CD4-positive, alpha-beta T cell treated with Interleukin-4 for 1 hour (primary cell): ENCODE measurements at places on chromosomes 12 and 14.

DNA sequence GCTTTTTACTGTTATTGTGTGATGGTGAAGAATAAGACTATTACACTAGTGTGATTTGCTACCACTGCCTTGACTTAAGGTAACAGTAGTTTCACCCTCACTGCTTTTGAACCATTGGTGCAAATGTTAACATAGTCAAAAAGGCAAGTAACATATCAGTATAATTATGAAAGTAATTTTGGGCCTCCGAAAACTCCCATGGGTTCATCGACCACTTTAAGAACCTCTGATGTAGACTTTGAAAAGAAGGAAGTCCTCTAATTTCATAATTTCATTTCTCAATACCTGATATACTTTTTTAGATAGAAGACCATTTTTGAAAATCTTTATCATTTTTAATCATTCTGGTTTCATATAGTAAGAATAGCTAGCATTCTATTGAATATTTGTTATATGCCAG, 57.7 kb downstream of the ETNK1 start:
- no peak for DNase-seq

DNA sequence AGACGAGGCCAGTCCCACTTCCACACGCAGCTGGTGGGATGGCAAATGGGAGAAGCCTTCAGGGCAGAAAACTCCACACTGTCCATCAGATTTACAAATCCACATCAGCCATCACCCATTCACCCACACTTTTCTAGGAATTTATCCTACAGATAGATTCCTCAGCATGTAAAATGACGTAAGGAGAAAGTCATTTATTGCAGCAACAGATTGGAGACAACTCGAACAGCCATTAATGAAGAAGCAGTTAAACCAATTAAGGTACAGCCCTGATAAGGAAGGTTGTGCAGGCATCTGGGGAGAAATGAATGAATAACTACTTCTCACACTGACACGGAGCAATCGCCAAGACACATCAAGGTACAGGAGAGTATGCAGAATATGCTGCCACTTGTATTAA, 26.2 kb downstream of the PRKAB1 start:
- DNase-seq = no peak

GRCh38 chr12:67811437-67812361, 163.2 kb downstream of the DYRK2 start:
- no peak for DNase-seq

- peak; percentile 32 for DNase-seq
Observed at GRCh38 chr14:91714805-91715204, 17.1 kb downstream of the CATSPERB start.

GRCh38 chr12:105206686-105207374, 29.1 kb downstream of the APPL2 start:
- no peak for DNase-seq

GRCh38 chr12:57158665-57159064, 11.2 kb upstream of the LRP1-AS start:
- no peak for DNase-seq

DNA sequence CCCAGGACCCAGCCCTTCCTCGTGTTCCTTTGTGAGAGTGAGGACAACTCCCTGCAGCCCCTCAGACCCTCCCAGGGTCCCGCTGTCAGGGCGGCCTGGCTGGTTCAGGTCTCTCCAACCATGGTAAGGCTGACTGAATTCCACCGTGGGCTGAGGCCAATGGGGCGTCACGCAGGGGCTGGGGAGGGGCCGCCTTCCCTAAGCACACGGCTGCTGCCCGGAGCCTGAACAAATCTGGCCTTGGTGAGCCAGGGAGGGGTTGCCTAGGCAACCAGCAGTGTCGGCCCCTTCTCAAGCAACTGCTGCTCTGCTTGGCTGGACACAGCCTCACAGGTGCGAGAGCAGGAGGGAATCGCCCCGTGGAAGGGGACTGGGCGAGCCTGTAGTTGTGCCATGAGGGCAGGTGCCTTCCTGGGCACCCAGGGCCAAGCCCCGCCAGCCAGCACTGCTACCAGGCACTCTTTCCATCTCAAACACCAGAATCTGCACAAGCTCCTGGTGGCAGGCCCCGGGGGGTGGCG, 37.0 kb upstream of the GALNT9 start:
- DNase-seq = no peak

- no peak for DNase-seq
Observed at GRCh38 chr12:111351026-111351425, 17.9 kb downstream of the PHETA1 start.

DNA sequence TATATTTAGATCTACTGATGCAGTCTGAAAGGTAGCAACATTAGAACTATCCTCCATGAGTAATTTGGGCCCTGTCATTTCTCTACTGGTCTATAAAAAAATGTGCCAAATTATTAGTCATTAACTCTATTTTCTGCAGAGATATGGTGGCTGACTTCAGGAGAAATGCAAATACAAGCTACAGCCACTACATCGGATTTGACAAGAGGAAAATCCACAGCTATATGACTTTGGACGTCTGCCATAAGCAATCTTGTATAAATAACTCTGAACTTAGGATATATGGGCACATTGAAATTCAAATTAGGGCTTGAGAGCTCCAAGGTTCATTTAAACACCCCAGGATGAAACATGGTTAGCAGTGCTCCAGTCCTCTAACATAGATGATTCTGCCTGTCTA, 983.0 kb upstream of the LRFN5 start:
- DNase-seq = no peak

GRCh38 chr12:132222096-132222807, 78.0 kb downstream of the NOC4L start:
- DNase-seq = peak; percentile 68

GRCh38 chr14:51328064-51328771, 88.2 kb downstream of the TMX1 start:
- no peak for DNase-seq

GRCh38 chr14:91397965-91398591, 19.5 kb downstream of the CCDC88C start:
- no peak for DNase-seq

DNA sequence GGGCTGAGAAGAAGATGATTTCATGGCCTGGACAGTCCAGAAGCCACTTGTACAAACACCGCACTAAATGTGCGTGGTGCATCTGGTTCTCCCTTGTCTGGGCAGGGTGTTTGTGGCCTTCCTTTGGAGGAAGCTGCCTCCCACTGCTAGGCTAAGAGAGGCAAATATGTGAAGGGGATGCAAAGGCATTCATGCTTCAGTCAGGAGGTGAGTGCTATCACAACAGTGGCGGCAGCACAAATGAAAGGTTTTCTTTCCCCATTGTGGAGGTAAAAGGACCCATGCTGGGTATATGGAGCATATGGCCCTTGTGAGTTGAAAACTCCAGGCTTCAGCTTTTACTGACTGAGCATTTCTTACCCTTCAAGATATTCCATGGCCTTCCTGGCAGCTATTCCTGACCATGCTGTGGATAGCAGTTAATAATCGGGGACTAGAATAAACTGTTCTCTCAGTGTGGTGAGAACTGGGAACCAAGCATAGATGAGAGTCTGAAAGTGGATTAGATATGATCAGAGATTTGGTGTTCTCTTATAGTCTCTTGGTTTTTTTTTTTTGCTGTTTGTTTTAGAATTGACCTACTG, 69.9 kb downstream of the MYRFL start:
- DNase-seq = no peak

- DNase-seq = no peak
Observed at GRCh38 chr14:83294941-83295340, 1761.3 kb upstream of the SEL1L start.

DNA sequence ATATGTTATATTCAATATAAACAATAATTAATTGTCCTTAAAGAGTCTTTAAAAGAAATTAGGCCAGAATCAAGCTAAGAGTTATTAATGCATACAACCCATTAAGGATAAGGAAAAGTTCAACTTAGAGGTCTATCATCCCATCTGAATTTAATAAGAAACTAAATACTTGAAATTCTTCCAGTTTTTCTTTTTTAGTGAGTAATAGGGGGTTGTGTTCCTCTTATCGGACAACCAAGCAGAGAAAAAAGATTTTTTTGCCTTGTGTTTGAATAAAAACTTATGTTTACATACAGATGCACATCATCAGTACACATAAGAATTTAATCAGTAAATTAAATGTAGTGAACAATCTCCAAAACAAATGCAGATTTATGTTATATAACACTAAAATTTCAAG, 32.5 kb downstream of the PAWR start:
- no peak for DNase-seq

- DNase-seq = no peak
Observed at GRCh38 chr12:130014485-130014807, 110.6 kb upstream of the TMEM132D start.
